Cerebellar nuclear complex (tissue), 1 donor: ENCODE measurements at places on chromosomes 6 and 20.

DNA sequence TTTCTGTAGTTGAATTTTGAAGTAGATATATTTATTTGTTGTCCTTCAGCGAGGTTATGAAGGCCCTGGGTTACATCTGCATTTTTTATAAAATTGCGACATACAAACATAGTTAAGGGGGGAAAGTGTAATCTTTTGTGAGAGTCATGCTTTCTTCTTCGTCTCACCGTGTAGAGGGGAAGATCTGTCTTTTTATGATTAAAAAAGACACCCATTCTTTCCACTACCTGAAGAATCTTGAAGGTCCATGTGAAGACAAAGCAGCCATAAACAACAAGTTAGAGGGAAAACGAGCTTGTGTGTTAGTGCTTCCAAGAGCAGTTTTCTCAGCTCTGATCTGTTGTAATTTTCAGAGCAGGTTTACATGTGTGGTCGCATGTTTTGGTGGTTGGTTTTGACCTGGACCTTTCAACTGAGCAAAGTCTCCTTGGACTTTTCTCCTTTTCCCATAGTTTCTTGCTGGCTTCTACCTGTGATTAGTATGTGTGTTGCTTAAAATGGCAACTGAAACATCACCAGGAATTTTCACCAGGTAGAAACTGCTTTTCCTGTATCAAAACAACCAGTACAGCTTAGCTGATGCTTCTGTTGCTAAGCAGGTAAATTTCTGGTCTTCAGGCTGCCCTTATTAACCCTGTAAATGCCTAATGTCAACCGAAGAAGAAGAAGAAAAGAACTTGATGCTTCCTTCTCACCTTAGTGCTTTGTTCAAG lies 37.3 kb downstream of the RREB1 start:
- no peak for DNase-seq

DNA sequence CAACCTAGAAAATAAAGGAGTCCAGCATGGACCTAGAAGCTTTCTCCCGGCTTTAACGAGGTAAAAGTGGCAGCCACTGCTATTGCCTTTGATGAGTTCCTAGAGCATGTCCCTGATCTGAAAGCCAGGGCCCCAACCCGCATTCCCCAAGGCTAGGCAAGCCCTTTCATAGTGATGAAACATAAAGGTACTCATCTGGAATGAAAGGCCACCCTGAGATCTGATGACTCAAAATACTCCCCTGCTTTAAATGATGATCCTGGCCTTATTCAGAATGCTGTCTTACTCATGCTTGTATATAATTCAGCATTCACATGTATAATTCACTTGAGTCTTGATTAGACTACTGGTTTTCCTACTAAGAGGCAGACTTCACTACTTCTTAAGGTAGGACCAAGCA lies 21.3 kb downstream of the TTPAL start:
- DNase-seq: no peak

GRCh38 chr6:6604015-6604414 lies 15.5 kb downstream of the LY86 start:
- DNase-seq: no peak

- DNase-seq: no peak
Measured at GRCh38 chr6:116783852-116784251, 18.3 kb upstream of the FAM162B start.

- DNase-seq: no peak
Measured at GRCh38 chr6:167077241-167077932, 45.5 kb upstream of the CCR6 start.
